Stimulated activated naive CD4-positive, alpha-beta T cell treated with Interleukin-2 at 50 U/mL for 16 hours (primary cell): ENCODE measurements at places on chromosomes 3 and 15.

DNA sequence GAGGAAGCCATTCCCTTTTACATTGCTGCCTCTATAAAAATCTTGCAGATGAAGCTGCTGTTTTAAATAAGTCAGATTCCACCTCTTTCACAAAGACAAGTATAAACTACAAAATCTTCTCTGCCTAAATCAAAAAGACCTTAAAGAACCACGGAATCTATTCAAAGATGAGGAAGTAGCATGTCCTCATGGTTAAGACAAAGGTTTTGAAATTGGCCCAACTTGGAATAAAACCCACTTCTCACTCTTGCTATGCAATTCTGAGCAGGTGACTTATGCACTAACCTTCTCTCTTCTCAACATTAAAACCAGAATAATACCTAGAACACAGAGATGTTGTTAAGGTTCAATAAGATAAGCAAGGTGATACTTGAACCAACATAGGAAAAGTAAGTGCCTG is 97.6 kb downstream of the FOXP1 start:
- no peak for DNase-seq

- no peak for DNase-seq
Measured at GRCh38 chr3:88191872-88192409, 42.2 kb downstream of the C3orf38 start.

- DNase-seq: no peak
Measured at GRCh38 chr3:44926172-44926571, 49.8 kb downstream of the ZDHHC3 start.

- DNase-seq: no peak
Measured at GRCh38 chr3:100941041-100941440, 52.2 kb downstream of the ABI3BP start.

- DNase-seq: no peak
Measured at GRCh38 chr15:68821841-68822381, 1.2 kb upstream of the ANP32A start.

DNA sequence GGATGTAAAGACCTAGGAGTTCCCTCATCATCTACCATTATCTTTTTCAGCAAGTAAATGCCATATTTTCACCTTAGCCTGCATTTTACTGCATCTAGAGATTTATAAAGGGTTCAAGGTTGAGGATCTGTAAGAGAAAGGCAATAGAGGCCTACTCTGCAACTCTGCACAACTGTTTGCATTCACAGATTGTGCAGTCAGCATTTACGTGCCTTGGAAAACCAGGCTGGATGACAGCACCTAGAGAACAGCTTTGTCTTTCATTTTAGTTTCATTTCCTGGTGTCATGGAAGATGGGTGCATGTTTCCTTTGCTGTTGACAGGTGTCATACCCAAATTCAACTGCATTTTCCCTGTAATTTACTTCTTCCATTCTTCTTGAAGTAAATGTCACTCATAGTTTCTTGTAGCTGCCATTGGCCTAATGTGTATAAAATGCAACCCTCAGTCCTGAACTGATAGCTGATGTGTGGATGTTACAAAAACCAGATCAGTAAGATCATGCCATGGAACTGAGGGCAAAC is 817.5 kb downstream of the SQOR start:
- no peak for DNase-seq

DNA sequence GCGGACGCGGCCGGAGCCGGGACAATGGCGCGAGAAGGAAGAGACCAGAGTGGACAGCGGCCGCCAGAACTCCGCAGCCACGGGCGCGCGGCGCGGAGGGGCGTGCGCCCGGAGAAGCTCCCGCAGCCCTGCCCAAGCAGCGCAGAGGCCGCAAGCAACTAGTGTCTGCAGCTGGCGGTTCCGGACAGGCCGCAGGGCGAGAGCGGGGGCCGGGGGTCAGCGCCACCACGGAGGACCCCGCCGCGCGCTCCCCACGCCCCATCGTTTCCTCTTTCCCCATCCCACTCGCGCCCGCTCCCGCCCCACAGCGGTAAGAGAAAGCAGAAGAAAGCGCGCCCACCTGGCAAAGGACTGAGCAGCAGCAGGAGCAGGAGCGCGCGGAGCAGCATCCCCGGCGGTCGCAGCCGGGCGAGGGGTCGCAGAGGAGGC is 440 bp downstream of the PRTG start:
- DNase-seq: no peak

DNA sequence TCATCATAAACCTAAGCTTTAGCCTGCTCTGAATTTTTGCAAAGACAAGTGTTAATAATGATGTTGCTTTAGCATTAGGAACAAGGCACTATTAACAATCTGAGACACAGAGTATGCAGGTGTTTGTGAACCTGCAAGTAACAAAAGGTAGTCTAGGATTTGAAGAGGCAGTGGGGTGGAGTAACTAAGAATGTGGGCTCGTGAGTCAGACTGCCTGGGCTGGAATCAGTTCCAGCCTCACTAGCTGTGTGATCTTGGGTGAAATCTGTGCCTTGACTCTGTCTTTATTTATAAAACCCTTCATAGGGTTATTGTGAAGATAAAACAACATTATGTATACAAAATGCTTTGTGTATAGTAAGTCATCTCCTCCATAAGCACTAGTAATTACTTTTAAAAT is 610.6 kb upstream of the CFAP20DC start:
- no peak for DNase-seq

GRCh38 chr3:34248352-34248751 is 449.9 kb downstream of the PDCD6IP start:
- DNase-seq: no peak

DNA sequence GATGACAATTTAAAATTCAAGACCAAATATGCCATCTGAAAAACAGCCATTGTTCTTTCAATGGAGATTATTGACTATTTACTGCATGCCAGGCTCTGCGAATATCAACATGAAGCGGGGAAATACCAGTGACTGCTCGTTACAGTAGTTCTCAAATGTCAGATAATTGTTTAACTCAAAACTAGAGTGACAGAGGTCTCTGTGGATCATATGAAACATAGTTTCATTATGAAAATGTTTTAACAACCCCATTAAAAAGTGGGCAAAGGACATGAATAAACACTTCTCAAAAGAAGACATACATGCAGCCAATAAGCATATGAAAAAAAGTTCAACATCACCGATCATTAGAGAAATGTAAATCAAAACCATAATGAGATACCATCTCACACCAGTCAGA is 50.0 kb upstream of the GPR149 start:
- no peak for DNase-seq

GRCh38 chr3:188416041-188416440 is 262.1 kb downstream of the LPP start:
- no peak for DNase-seq

GRCh38 chr15:52559575-52559974 is 9.3 kb downstream of the ARPP19 start:
- DNase-seq: peak; percentile 55

DNA sequence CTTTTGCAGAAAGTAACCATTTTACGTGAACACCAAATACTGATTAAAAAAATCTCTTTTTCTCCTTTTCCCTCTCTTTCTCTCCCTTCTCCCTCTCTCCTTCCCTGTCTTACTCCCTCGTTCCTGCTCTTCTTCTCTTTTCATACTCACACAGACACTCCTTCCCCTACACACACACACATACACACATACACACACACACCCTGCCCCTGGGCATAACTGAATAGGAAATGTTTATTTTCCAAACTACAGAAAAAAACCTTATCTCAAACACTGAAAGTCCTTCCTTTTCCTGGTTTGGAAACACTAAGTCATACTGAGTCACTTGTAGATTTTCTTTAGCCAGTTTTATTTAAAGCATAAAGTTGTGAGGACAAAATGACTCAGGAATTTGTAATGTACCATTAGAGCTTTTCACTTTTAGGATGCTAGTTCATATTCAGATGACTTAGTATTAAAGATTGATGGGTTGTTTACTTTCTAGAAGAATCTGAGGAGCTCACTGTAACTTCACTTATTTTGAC is 62.4 kb downstream of the MBNL1 start:
- no peak for DNase-seq

DNA sequence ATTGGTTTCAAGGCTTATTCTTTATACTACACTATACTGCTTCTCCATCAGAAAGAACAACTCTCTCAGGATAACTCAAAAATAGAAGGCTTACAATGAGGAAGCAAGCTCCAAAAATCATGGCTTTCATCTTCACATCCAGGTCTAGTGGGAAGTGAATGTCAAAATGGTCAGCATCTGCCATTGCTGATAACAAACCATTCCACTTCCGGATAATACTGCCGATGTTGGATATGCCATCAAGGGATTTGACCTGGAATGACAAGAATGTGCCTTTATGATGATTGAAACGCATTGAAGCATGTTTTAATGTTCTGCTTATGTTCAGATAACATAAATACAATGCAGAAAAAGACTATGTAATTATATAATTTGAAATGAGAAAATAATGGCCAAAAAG is 34.0 kb upstream of the PLOD2 start:
- DNase-seq: no peak

- DNase-seq: no peak
Measured at GRCh38 chr15:95043933-95044313, 812.6 kb downstream of the MCTP2 start.

DNA sequence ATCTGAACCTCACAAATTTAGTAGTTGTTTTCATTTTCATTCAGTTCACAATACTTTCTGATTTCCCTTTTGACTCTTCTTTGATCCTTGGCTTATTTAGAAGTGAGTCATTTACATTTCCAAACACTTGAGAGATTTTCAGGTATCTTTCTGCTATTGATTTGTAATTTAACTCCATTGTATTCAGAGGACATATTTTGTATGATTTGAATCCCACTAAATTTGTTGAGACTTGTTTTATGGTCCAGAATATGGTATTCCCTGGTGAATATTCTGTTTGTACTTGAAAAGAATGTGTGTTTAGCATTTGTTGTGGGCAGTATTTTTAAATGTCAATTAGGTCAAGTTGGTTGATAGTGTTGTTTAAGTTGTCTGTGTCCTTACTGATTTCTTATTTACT is 29.6 kb downstream of the FAN1 start:
- no peak for DNase-seq

DNA sequence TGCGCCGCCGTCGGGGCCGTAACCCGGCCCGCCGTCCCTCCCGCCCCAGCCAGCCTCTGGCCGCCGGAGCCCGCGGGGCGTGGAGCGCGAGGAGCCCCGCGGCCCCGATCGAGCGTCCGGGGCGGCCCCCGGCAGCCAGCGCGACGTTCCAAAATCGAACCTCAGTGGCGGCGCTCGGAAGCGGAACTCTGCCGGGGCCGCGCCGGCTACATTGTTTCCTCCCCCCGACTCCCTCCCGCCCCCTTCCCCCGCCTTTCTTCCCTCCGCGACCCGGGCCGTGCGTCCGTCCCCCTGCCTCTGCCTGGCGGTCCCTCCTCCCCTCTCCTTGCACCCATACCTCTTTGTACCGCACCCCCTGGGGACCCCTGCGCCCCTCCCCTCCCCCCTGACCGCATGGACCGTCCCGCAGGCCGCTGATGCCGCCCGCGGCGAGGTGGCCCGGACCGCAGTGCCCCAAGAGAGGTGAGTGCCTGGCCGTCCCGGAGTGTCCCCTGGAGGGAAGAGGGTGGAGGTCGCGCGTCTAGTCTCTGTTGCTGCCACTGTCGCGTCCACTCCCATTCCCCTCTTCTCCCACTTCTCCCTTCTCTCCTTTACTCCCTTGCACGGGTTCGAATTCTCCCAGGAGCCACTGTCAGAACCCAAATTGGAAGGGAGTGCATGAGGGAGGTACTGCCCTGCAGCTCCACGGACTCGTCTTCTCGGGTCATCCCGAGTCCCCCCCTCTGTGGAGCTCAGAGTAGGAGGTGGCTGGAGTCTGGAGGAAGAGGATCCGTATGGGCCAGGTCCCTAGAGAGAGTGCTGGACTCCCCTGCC is 585 bp downstream of the CSK start:
- DNase-seq: peak; percentile 58

GRCh38 chr15:62741106-62741505 is 301.4 kb upstream of the TPM1 start:
- DNase-seq: no peak

- no peak for DNase-seq
Measured at GRCh38 chr15:87660251-87661129, 596.0 kb downstream of the NTRK3 start.

- no peak for DNase-seq
Measured at GRCh38 chr3:42533161-42533897, 30.9 kb downstream of the VIPR1 start.

DNA sequence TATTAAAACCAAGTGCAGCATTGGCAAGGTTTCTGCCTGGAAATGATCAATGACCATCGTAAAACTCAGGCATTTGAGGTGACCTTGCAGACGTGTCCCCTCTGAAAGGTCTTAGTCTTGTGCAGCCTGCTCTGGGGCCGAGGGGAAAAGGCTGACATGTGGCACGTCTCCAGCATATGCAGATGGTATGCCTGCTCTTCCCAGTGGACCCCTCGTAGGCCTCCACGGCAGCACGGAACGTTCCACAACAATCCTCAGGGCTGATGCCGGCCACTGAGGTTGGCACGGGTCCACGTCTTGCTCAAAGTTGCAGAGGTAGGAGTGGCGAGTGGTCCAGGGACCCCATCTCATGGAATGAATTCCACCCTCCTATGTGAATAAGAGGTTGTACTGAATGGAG is 247.5 kb upstream of the LYSMD4 start:
- no peak for DNase-seq

DNA sequence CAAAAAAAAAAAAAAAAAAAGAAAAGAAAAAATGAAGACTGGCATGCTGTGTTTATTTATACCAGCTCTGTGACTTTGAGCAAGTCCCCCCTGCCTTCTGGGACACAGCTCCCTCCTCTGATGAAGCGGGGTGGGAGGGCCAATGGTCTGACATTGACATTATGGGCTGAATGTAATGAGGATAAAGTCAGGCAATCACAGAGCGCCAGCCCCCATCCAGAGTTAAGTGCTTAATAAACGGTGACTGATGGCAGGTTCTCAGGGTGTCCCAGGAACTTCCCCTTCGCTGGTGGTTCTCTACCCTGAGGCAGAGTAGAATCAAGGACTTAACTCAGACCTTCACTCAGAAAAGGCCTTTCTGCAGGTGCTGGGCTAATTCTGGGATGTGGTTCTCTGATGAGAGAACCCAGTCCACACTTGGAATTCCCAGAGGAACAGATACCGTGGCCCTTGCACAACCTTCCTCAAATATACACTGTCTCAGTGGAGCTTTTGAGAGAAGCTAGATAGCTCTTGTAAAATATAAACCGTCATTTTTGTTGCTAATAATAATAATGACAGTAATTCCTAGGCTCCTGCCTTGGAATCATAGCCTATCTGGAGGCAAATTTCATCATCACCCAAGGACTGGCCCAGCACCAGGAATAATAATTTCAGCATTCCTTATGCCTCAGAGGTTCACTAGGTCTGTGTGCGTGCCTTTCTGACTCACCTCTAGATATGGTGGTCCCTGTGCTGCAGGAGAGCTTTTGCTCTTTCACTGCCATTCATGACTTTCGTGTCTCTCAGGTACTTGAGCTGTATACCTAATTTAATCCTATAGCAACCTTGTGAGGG is 115.8 kb downstream of the RPLP1 start:
- no peak for DNase-seq

DNA sequence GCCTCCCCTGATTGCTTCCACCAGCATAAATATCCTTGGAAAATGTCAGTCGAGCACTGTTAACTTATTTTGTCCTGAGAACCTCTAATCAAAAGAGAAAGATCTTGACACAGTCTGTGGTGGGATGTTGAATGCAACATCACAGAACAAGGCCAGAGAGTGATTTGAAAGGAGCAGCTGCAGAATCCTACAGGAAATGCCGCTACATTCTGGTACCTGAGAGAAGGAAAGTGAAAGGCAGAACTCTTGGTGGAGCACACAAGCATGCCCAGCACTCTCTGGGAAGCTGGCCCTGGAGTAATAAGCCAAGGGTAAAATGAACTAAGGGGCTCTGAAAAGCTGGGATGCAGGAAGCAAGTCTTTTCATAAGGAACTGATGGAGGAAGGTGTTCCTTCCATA is 75.8 kb downstream of the CBLB start:
- no peak for DNase-seq
